ENCODE measurements at places on chromosomes 4 and X.

- DNase-seq, result no peak
Observed at GRCh38 chrX:14675500-14675899, 146.2 kb downstream of the GLRA2 start.

DNA sequence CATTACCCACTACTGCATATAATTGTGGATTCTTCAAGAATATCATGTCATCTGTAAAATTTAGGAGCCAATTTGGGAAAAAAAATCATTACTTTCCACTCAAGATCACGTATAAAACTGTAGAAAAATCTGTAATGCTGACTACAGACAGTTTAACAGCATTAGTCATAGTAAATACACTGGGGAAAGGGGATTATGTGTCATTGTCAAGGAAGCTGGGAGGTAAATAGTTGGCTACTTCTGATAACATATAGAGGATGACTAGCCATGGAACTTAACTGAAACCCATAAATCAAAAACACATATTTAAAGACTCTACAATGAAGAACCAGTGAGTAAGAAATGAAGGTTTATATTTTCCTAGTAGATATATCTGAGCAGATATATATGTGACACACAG, 1666.4 kb upstream of the IGFBP7 start:
- DNase-seq, result no peak

DNA sequence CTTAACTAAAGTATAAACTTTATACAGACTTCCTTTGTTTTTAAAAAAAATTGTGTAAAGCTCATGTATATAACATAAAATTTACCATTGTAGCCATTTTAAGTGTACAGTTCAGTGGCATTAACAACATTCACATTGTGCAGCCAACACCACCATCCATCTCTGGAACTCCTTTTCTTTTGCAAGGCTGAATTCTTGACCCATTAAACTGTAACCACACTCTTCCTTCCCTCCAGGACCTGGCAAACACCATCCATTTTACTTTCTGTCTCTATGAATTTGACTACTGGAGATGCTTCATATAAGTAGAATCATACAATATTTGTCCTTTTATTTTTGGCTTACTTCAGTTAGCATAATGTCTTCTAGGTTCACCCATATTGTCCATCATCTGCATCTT, 104.7 kb downstream of the RASL11B start:
- no peak for DNase-seq

DNA sequence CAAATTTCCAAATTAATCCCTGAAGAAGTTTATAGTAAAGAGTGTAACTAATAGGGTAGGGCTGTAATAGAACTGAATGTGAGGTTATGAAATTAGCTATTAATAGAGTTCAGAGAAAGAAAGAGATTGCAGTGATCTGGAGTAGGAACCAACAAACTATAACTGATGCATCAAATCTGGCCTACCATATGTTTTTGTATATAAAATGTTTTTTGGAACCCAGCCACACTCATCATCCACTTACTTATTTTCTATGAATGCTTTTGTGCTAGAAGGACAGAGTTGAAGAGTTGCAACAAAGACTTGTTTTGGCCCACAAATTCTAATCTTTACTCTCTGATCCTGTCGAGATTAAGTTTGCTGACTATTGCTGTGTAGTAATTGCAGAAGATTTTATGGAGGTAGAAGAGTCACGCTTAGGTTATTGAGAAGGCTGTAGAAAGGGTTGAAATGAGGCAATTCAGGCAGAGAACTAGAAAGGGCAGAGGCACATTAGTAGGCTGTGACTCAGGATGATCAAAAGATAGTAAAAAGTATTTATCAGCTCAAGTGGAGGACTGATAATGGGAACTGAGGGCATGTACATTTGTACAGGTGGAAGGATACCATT, 298.7 kb upstream of the EMCN start:
- no peak for DNase-seq

- DNase-seq, result no peak
Observed at GRCh38 chr4:149050840-149051239, 608.6 kb upstream of the NR3C2 start.

- no peak for DNase-seq
Observed at GRCh38 chr4:1751155-1751918, 30.0 kb downstream of the TACC3 start.

DNA sequence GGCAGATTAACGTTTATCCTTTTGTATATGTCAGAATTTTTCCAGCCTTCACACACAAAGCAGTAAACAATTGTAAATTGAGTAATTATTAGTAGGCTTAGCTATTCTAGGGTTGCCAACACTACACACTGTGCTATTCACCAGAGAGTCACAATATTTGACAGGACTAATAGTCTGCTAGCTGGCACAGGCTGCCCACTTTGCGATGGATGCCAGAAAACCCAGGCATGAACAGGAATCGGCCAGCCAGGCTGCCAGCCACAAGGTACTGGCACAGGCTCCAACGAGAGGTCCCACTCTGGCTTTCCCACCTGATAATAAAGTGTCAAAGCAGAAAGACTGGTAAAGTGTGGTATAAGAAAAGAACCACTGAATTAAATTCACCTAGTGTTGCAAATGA, 94.8 kb downstream of the TET2 start:
- DNase-seq, result peak; percentile 75

DNA sequence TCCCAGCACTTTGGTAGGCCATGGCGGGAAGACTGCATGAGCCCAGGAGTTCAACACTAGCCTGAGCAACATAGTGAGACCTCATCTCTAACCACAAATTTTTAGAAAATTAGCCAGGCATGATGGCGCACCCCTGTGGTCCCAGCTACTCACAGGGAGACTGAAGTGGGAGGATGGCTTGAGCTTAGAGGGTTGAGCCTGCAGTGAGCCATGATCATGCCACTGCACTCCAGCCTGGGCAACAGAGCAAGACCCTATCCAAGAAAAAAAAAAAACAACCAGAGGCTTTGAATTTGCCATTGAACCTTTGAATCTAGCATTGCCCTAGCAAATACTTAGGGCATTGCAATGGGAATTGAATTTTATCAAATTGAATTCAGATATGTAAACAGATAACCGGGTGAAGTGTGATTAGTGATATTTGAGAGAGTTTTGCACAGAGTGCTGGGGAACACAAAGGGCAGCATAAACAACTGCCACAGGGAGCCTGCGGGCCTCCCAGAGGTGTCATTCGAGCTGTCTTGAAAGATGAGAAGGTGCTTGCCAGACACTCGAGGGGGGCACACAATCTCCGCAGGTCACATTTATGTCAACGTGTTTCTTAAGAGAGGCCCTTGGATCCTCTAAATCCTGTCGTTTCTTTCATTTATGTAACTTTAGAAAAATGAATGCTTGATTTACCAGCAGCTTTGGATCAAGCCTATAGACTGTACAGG, 200.3 kb downstream of the AASDH start:
- DNase-seq, result no peak

DNA sequence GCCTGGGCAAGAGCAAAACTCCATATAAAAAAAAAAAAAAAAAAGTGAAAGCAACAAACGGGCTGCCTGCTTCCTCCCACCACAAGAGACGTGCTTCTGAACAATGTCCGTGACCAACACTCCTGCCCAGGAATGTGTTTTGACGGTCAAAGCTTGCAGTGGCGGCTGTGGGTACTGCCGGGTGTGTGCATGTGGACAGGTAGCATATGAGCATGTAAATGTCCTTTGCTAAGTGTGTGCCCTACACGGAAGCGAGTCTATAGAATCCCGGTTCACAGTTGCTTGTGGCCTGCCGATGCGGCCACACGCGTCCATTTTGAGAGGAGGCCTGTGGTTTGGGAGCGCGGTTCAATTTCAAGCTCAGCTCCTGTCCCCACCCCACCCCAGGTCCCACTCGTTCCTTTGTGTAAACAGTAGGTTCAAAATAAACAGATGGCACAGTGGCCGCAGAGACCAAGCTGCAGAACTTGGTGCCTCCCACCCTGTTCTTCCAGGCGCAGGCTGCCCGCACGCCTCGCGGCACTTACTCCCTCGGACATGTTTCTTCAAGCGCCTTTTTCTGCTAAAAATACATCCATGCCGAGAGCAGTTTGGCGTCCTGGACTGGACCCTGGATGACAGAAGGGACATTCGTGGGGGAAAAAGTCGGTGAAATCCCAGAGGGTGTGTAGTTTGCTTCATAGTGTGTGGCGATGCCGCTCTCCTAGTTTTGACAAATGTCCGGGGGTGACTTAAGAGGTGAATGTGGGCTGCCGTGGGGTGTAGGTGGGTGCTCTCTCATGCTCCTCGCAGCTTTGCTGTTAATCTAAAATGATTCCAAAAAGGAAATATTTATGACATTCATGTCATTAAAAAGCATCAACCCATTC, 11.5 kb upstream of the NKX1-1 start:
- no peak for DNase-seq

DNA sequence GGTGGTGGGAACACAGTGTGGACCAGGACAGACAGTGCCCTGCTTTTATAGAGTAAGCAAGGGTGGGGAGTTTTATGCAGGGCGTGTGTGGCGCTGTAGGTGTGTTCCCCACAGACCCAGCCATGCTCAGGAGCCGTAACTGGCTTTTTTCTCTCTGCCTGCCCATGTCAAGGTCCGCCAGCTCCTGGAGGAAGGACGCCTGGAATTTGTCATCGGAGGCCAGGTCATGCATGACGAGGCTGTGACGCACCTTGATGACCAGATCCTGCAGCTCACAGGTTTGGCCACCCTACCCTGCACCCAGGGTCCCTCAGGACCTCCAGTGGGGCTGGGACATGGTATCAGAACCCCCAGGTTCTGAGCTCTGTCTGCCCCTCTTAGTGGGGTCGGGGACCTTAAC, 3.2 kb downstream of the MAN2B2 start:
- DNase-seq, result no peak

DNA sequence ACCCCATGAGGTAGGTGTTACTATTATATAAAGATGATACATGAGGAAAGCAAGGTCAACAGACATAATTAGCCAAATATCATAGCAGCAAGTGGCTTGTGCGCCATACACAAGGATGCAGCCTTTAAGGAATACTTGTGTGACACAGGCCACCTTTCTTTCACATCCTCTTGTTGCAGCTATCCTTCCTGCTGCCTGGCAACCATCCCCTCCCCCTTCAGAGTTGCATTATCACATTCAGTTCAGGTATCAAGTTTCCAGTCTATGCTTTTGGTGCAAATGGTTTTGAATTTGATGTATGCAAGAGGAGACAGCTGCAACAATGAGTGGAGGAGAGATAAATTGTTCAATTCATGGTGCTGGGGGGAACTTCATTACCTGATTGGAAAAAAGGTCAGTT, 6.4 kb downstream of the ZCCHC18 start:
- DNase-seq, result no peak

DNA sequence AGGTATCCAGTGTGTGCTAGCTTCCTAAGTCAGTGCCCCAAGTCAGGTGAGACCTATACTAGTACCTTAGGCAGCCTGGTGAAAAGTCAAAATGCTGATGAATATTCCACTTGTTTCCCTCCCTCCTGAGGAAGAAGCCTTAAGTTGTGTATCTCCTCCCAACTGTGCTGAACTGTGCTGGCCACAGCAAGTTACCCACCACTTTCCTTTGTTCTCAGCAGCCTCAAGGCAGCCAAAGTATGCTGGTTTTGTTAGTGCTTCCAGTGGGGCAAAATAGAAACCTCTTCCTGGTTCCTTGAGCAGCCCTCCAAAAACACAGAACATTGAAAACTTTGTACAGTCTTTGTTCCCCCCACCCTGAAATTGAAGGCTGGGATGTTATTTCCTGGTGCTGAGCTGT, 13.9 kb downstream of the ATG4A start:
- DNase-seq, result no peak

- DNase-seq, result no peak
Observed at GRCh38 chrX:74492720-74493201, 71.5 kb downstream of the SLC16A2 start.

DNA sequence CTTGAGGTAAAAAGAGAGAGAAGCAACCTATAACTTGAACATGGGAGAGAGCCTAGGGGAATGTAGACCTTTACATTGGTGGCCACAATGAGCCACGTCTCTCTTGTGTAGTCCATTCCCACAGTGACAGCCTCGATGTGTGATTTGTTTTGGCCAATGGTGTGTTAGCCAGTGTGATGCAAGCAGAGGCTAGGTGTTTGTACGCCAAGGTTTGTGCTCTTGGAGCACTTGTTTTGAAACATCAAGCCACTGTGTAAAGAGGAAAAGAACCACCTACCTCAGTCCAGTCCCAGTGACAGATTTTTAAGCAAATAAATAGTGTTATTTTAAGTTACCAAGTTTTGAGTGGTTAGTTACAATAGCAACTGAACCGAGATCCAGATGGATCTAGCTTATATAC, 23.9 kb upstream of the TMEM192 start:
- no peak for DNase-seq

- DNase-seq, result no peak
Observed at GRCh38 chr4:45831692-45832091, 292.2 kb downstream of the GABRG1 start.

GRCh38 chr4:112214390-112215264, 17.0 kb upstream of the AP1AR start:
- DNase-seq, result peak; percentile 2

- DNase-seq, result no peak
Observed at GRCh38 chrX:149074398-149074797, 430.7 kb downstream of the IDS start.

DNA sequence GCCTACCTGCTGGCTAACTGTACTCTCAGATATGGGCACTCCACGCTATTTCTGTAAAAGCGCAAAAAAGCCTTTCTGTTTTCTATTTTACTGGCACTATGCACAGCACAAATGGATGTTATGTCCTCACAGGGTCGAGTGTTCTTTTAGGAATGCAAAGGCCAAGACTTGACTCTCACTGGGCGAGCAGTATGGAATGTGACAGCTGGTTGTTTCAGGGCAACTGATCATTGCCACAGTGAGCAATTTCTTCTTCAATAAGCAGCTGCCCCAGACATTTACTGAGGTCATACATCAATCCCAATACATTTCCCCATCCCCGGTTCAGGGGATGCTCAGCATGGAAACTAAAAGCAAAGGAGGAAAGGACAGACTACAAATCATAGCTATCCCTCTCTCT, 58.2 kb downstream of the PDE5A start:
- no peak for DNase-seq

- DNase-seq, result no peak
Observed at GRCh38 chrX:136199365-136199764, 51.8 kb downstream of the MAP7D3 start.

- DNase-seq, result no peak
Observed at GRCh38 chrX:47097018-47097417, 18.8 kb downstream of the RGN start.

DNA sequence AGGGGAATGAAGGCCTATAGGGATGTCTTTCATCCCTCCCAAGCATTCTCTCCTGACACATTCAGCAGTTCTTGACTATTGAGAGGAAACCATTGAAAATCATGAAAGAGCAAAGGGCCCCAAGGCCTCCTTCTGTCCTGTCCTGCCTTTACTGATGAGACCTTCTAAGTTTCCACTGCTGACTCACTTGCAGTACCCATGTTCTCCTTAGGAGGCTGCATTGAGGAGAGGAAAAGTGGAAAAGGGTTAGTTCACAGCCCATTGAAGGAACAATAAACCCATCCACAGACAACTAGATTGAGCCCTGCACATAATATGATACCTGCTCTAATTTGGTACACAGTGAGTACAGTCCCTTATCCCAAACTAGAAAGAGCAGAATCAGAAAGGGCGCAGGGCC, 115.1 kb upstream of the PNPLA4 start:
- no peak for DNase-seq

DNA sequence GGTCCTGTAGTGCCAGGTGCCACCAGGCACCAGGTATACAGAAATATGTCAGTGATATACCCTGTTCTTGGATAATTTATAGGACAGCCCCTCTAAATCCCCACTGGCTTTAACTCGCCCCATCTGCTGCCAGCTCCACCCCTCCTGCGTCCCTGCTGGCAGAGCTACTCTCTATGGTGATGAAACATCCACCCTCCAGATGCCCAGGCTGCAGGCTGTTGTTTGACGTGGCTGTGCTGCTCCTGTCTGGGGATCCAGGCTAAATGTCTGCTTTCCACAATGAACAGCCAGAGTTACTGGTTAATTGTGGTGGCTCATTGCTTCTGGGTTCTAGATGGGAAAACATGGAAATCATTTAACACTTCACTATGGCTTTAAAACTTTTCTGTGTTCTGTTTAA, 12.9 kb downstream of the NHSL2 start:
- no peak for DNase-seq
